ENCODE measurements at places on chromosomes 7 and 10. TPM values are rescaled to one million over a fixed set of nuclear protein-coding genes. Genes with fewer than 3 reads are reported as not detected.

The GJC3 gene
- polyA plus RNA-seq, result not detected

The ACSL5 gene
- polyA plus RNA-seq, result 85.5 TPM

DNA sequence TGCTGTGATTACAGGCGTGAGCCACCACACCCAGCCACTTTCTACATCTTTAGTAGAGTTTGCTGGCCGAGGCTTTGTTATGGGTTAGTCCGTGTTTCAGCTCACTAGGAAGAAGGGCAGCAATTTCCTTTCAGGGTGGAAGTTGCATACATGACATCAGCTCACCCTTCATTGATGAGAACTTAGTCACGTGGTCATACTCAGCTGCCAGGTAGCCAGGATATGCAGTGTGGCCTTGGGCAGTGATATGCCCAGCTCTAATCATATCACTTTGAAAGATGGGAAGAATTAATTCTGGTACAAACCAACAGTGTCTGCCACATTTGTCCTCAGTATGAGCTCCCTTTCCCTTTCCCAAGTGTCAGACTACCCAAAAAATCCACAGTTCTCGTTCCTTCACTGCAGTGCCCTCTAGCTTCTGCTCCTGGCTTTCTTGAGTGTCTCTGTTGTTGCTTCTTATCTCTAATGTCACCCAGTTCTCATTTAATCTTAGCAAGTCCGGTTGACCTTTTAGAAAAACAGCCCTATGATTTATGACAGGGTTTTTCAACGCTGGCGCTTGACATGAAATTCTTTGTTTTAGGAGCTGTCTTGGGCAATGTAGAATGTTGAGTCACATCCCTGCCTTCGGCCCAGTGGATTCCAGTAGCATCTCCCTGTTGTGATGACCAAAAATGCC, 108.7 kb upstream of the ITGB1 start:
- DNase-seq, result no peak

The LIPJ gene
- polyA plus RNA-seq, result not detected

- DNase-seq, result no peak
Measured at GRCh38 chr10:5411941-5412276, 448 bp upstream of the NET1 start.

DNA sequence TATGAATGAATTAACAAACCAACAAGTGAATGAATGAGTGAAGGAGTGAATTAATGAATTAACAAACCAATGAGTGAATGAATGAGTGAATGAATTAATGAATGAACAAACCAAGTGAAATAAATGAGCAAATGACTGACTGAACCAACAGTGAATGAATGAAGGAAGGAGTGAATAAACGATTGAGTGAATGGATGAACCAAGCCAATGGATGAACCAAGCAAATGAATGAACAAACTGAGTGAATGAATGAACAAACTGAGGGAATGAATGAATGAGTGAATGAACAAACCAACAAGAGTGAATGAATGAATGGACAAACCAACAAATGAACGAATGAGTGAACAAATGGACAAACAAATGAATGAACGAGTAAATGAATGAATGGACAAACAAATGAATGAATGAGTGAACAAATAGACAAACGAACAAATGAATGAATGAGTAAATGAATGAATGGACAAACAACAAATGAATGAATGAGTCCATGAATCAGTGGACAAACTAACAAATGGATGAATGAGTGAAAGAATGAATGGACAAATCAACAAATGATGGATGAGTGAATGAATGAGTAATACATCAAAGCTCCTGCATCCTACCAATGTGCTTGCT, 69.5 kb downstream of the NPTX2 start:
- DNase-seq, result no peak

DNA sequence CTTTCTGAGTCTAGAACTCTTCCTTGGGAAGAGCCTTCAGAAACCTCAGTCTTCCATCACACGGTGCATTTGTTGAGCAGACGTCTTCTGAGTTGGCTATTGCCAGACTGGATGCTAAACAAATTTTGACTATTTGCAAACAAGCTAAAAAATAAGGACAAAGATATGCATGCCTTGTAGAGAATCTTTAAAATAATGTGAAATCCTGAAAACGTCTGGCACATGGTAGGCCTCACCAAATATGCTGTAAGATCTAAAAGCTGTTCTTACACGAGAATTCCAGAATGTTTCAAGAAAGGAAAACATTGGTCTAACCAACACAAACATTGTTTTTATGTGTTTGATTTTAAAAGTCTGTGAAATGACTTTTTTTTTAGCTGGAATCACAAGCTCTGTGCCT, 11.3 kb downstream of the ZNF467 start:
- DNase-seq, result no peak

DNA sequence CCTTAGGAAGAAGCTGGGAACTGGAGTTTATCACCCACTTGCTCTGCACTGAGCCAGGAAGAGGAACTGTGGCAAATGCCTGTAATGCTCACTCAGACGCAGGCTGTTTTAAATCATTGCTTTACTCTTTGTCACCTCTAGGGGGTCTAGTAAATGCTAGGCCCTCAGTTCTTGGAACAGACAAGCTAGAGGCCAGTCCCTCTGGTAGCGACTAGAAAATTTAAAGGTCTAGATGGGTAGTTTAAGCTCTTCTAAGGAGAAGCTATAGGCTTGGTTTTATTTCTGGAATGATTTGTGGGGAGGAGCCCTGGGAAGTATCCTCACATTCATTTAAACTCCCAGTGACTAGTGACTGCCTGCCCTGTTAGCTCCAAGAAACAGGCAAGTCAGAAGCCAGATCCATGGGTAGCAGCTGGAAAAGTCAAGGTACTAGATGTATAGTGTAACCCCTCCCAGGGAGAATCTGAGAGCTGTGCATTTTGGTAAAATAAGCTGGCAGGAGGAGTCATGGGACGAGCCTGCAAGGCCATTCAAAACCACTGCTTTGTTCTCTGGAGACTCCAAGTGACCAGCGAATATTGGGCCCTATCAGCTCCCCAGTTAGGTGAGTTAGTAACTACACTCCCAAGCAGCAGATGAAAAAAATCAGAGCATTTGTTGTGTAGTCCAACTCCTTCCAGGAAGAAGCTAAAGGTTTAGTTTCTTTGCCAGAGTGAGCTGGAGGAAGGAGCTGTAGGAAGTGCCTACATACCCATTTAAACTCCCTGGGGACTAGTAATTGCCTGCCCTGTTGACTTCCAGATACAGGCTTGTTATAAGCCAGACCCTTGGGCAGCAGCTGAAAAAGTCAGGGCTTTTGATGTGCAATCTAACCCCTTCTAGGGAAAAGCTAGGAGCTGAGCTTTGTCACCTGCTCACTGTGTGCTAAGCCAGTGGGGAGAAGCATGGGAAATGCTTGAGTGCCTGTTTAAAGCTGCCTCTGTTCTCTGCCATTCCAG, 68.9 kb downstream of the DYNC1I1 start:
- DNase-seq, result no peak

GRCh38 chr7:50818324-50818723, 35.6 kb upstream of the GRB10 start:
- DNase-seq, result no peak

DNA sequence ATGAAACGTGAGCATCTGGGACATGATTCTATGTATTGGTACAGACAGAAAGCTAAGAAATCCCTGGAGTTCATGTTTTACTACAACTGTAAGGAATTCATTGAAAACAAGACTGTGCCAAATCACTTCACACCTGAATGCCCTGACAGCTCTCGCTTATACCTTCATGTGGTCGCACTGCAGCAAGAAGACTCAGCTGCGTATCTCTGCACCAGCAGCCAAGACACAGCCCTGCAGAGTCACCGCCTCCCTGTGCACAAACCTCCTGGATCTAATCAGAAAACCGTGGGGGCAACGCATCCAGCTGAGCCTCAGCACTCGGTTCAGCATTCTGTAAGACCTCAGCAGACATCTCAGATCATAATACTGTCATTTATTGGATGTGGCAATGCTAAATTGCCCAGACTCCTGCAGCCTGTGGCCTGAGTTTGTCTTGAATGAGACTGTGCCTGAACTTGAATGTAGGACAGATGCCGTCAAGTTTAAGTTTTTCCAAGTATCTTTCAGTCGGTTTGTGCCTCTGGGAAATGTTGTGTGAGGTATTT, 41.5 kb upstream of the PRSS58 start:
- DNase-seq, result no peak

GRCh38 chr7:2114052-2114451, 118.7 kb downstream of the MAD1L1 start:
- no peak for DNase-seq

The UPK3BL1 gene
- polyA plus RNA-seq, result 32.3 TPM

DNA sequence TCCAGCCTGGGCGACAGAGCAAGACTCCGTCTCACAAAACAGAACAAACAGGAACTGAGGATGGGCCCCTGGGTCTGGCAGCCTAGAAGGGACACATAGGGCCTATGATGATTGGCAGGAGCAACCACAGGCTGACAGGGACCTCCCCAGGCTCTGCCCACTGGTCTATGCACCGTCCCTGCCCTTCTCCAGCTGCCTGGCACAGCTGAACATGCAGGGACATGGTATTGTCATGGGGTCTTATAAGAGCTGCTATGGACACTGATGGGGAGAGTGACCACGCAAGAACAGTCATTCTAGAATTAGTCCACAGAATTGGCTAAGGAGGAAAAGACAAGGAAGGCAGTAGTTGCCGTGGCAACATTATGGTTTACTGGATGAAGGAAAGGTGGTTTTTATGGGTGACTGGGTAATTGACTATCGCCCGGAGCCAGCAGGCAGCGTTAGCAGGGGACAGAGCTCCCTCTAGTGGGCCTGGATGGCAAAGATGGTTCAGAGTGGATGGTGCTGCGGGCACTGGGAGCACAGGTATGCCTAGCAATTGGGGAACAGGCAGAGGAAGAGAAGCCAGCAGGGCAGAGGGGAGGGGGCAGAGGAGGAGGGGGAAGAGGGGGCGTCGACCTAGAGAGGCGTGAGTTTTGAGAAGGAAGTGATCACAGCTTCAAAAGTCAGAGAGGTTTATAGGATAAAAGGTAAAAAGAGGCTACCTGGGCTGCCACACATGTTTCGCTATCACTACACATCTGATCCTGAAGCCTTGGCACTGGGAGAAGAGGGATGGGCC, 7.8 kb upstream of the TRIM56 start:
- DNase-seq, result peak; percentile 66

The ARHGAP22 gene
- not detected for polyA plus RNA-seq

- DNase-seq, result no peak
Measured at GRCh38 chr7:48595756-48596155, 328.6 kb upstream of the CDC14C start.

GRCh38 chr10:110699859-110700468, 55.8 kb downstream of the RBM20 start:
- no peak for DNase-seq

DNA sequence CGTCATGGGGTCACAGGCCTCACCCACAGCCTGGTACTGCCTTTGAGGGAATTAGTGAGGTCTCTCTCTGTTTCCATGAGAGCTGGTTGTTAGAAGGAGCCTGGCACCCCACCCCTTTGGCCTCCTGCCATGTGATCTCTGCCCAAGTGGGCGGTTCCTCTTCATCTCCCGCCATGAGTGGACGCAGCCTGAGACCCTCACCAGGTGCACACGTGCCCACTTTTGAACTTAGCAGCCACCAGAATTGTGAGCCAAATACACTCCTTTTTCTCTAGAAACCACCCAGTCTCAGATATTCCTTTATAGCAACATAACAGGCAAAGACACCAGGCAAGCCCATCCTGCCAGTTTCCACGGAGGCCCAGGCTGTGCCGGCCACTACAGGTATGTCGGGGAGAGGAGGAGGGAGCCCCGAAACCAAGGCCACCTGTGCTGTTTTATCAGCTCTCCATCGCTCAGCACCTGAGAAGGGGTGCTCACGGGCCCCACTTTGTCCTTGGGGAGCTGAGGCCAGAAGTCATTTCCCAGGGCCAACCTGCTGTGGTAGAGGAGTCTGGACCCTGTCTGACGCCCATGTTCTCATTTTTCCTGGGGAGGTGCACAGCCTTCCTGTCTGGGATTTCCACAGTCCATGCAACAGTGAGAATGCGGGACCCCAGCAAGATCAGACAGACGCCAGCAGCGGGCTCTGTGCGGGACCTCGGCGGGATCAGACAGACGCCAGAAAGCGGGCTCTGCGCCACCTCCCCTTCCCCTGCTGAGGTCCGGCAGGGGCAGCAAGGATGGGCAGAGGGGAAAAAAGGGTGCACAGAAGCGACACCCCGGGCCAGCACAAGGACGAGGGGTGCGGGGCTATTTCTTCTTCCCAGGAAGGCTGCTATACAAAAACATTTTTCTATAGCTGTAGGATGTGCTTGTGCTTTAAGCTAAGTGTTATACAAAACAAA, 220.5 kb downstream of the ELFN1 start:
- no peak for DNase-seq

DNA sequence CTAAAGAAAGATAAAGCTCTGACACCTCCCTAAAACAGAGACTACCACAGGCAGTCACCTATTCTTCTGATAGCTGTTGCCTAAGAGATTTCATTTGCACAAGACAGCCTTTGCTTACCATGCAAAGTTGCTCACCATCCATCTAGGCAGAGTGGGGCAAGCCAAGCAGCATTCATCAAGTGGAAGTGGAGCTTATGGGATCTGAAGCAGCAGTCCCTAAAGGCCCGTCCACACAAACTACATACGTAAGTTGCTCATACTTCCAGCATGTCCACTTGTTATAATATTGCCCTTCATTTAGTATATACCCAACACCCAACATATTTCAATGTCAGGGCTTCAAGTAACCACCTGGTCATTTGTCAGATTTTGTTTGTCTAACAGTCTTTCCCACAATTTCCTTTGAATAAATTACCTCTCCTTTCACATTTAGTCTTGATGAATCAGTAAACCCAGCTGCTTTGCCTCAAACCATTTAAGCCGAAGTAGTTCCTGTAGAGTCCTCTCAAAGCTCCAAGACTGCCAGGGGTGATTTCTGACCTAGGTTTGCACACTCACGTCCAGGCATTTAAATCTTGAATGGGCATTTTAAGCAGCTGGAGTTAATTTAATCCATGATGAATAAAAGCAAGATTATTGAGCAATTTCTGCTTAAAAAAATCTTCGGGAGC, 67.9 kb downstream of the ATAD1 start:
- DNase-seq, result no peak
